OCI-M1 (cell line): ENCODE measurements at places on chromosomes 2 and 18.
A peak's percentile ranks its signal among the peaks of the same experiment; 100 is the strongest.

DNA sequence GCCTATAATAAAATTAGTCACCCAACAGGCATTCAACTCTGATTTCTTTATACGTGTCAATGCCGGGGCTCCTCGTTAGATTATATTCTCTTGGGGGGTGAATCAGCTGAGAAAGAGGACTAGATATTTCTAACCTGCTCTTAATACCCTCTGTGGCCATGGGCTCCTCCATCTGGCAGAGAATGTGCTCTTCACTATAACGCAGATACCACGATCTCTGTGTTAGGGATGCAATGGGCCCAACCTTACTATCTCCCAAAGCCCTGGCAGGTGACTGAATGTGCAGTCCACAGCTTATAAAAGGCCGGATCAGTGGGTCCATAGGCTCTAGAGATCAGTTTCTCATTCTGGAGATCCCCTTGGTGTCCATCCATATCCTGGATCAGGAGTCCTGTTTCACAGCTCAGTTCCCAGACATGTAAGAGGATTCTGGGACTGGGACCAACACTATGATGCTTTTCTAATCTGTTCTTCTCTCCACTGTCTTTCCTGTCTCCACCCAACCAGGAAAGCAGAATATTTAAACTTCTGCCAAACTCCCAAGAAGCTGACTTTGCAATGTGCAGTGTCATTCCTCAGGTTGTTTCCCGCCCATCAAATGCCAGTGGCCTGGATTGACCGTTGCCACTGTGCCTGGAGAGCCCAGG, 71.4 kb upstream of the CELF4 start:
- DNase-seq: no peak

GRCh38 chr2:16126517-16127275, 186.3 kb downstream of the MYCN start:
- no peak for DNase-seq

DNA sequence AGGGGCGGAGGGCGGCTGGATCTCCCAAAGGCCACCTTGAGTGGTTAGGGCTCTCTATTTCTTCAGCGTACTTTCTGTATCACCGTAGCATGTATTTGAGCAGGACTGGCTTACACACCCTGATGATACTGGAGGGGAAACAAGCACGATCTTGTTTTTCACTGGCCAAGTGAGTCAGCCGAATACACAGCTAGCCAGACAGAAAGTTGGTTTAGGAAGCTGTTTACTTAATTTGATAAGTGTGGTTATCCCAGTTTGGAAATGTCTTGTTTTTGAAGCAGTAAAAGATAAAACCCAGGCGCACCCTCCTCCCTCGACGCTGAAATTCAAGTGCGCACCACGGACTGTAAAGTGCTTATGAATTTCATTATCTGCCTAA, 582 bp downstream of the RIOK3 start:
- DNase-seq: peak; percentile 64

DNA sequence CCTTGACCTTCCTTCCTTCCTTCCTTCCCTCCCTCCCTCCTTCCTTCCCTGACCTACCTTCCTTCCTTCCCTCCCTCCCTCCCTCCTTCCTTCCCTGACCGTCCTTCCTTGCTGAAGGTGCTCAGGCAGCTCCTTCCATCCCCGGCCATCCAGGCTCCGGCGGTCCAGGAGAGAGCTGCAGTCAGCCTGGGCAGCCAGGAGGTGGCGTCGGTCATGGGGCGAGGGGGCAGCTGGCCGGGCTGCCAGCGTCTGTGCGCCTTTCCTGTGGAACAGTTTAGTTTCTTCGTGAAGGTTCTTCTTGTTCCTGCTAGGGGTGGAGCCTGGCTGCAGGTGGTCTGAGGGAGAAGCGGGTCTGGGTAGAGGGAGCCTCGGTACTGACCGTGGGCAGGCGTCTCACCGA, 15.7 kb downstream of the GPR35 start:
- no peak for DNase-seq

DNA sequence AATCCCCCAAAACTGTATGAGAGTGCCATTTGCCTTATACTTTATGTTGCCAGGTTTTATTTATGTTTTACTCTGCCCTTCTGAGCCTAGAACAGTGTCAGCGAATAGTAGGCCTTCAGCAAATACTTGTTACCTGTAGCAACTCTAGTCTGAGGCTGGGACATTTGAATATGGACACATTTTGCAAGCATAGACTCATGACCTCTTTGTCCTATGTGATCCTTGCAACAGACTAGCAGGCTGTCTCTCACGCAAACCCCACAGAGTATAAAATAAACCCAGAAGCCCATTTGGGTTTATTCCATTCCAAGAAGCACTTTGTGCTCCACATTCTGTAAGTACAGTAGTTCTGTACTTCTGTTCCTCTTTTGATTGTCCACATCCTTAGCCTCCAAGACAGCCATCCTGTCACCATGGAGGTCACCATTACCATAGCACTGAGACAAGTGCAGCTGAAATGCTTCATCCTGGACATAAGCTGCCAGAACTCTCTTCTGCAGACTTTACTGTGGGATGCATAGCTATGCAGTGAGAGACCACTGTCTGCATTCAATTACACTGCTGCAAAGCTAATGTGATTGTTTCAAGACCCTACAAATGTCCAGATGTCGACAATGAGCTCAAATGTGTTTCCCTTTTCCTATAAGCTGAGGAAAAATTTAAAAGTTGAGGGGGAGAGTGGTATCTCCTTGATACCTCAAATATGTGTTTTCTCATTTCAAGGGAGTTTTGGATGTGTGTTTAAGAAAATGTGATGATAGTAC, 425.7 kb downstream of the PID1 start:
- no peak for DNase-seq

DNA sequence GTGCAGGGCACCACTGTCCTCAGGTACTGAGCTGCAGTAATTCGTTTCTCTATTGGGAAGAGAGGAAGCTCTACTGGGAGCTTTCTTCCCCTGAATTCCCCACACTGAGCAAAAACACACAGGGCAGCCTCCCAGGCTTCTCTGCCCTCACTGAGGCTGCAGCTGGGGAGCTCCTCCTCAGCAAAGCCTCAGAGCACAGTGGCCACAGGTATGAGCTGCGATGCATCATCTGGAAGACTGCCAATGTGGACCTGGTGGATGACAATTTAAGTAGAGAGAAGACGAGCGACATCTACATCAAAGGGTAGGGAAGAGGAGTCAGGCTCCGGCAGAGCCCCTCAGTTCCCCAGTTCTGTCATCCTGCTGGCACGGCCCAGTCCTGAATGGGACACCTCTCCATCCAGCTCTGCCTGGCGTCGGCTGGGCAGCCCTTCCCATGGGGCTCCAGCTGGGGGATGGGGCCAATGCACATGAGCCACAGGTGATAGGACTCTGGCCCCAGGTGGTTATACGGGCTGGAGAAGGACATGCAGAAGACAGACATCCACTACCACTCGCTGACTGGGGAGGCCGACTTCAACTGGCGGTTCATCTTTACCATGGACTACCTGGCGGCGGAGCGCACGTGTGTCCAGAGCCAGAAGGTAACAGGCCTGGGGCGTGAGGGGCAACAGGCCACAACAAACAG, 37.6 kb downstream of the LMAN2L start:
- DNase-seq: no peak

DNA sequence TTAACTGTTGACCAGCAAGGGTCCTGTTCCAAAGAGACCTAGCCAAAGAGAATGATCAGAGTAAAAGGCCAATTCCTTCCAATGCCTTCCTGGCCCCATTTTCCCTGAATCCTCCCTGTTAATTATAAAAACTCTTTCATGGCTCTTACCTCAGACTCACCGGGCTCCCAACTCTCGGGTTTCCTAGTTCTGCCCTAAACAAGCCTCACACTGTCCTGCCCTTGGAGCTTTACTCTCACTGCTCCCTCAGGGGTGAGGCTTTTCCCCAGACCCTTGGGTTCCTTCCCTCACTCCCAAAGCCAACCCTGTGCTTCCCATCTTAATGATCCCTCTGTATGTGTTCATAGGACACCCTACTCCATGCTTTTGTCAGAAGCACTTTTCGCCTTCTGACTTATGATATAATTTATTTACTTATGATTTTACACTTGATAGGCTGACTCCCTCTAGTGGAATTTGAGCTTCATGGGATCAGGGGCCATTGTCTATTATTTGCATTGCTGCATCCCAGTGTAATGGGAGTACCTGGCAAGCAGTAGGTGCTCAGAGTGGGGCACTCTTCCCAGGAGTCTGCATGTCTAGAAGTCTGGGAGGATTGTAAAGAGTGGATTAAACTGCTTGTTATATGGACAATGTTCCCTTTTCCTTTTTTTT, 29.9 kb upstream of the ZNG1B start:
- DNase-seq: no peak

GRCh38 chr18:58896734-58897508, 32.2 kb downstream of the ZNF532 start:
- no peak for DNase-seq

DNA sequence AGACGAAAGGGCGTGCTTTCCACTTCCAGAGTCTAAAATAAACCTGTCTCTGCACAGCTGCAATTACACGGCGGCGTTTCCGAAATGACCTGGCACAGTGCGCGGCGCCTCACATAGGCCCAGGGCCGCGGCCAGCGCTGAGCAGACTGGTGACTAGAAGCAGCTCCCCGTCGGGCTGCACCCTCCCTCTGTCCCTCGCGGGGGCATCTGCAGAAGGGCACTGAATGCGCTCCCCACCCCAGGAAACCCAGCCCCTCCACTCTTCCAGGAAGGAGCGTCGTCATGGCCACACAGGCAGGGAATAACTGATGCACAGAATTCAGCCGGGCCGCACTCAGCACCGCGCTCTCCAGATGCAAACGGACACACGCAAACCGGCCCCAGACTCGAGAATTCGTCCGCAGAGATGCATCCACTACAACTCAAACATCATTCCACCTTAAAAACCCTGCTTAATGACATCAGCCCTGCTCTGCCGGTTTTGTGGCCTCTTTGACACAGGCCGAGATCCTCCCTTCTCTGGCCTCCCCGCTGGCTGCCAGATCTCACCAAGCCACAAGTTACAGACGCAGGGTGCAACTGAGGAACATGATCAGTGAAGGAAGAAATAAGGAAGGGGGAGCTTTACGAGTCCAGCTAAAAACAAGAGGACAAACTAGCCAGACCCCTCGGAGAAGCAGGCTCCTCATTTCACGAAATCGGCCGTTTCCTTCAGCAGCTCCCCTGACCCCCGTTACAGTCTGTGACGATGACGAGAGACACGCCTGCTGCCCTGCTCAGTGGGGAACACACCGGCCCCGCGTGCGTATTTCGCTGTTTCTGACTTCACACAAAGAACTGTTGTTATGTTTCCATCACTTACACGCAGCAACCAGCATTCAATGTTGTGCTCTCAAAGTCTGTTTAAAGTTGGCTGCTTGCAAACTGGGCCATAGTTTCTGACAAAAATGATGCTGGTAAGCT, 40.2 kb downstream of the MBP start:
- DNase-seq: no peak
